ENCODE measurements at places on chromosomes 2 and 18.

GRCh38 chr2:19577723-19578122 is 219.3 kb upstream of the OSR1 start:
- no peak for DNase-seq

GRCh38 chr2:11550302-11550701 is 16.5 kb downstream of the GREB1 start:
- DNase-seq, result no peak

DNA sequence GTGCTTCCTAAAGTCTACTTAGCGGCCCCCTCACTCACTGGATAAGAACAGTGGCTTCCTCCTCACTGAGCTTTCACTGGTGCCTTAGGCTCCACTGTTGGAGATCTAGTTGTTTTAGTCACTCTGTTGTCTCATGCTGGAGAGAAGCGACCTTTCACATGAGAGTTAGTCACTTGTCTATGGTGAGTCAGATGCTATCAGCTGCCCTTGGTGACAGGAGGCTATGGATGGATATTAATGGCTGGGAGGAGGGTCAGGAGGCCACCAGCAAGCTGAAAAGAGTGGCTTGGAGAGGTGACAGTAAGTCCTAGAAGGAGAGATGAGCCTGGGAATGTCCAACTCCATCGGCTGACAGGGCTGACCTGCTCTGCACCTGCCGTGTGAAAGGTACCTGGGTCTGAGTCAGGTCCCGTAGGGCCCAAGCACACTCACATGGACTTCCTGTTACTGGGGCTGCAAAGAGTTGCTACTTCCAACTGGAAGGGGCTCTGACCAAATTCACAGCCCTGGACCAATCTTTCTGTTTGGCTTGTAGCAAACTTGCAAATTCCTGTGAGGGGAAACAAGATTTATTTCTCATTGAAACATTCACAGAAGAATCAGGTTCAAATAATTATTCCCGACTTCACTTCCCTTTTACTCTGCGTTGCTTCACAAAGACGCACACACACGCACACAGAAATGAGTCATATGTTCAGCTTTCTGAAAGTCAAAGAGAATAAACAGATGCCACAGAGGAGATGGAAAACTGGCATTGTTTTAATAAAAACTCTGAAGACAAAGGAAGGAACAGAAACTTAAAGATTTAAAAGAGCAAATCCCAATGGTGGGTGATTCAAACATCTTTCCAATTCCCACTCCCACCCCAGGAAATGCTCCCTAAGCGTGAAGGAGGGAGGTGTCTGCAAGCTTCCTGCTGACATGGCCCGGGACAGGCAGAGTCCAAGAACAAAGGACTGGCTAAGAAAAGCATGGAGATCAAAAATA is 203.5 kb upstream of the TWIST2 start:
- DNase-seq, result no peak

DNA sequence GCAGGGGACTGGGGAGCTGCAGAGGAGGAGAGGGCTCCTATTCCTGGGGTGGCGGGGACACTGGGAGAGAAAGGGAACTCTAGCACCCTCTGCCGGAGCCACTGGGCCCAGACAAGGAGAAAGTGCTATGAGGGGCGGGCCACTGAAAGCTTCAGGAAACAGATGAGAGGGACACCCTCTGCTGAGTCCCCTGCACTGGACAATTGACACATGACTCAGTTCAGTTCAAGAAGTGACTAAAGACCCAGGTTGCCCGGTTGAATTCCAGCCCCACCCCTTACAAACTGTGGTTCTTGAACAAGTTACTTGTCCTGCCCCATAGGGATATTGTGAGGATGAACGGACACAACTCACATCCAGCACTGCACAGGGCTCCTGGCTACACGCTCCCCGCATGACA is 5.0 kb downstream of the RUFY4 start:
- DNase-seq, result peak; percentile 30

DNA sequence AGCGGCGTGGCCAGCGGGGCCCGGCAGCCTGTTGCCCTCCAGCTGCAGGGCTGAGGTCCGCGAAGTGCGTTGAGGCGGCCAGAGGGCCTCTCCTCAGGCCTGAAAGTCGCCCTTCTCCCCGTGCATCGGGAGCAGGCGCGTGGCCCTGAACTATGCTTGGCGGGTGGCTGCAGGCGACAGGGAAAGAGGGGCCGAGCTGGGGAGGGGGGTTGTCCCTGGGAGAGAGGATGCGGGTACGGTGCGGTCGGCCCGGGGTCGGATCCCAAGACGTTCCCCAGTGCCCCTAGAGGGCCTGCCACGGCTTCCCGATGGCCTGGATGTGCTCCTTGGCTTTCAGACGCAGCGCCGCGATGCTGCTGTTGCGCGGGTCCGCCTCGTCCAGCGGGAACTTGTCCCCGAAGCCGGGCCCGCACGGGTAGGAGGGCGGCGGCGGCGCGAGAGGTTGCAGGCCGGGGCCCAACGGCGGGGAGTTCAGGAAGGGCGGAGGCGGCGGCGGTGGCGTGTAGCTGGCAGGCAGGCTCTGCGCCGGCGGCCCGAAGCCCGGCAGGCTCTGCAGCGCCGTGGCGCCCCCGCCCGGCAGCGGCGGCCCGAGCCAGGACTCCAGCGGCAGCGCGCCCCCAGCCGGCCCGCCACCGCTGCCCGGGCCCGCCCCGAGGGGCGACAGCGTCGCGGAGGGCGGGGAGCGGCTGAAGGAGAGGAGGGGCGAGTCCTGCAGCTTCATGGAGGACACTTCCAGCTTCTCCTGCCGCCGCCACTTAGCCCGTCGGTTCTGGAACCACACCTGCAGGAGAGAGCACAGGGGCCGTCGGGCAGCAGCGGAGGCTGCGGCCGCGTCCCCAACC is 4.3 kb downstream of the RAX start:
- DNase-seq, result peak; percentile 74

DNA sequence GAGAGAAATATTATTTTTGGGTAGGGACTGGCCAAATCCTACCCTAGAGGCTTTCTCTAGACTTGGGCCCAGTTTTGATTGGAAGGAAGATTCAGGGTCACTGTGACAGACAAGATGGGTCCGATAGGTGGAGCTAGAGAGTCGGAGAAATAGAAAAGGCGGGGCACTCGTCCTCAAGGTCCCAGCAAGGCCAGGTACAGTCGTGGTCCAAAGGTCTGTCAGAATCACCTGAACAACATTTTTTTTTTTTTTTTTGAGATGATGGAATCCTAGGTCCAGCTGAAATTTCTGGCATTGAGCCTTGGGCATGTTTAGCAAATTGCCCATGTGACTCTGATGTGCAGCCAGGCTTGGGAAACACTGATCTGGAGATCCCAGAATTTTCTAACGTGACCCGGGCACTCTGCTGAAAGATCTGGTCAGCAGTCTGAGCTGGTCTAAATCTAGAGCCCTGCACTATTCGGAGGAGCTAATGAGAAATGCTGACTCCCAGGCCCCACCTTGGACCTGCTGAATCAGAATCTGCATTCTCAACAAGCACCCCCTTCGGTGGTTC is 23.0 kb upstream of the NTSR2 start:
- peak; percentile 55 for DNase-seq

- no peak for DNase-seq
These were observed 141.3 kb downstream of the PXDN start for GRCh38 chr2:1603059-1603458.

All from HAP-1 (cell line).